ENCODE measurements at places on chromosomes 2 and 18.

DNA sequence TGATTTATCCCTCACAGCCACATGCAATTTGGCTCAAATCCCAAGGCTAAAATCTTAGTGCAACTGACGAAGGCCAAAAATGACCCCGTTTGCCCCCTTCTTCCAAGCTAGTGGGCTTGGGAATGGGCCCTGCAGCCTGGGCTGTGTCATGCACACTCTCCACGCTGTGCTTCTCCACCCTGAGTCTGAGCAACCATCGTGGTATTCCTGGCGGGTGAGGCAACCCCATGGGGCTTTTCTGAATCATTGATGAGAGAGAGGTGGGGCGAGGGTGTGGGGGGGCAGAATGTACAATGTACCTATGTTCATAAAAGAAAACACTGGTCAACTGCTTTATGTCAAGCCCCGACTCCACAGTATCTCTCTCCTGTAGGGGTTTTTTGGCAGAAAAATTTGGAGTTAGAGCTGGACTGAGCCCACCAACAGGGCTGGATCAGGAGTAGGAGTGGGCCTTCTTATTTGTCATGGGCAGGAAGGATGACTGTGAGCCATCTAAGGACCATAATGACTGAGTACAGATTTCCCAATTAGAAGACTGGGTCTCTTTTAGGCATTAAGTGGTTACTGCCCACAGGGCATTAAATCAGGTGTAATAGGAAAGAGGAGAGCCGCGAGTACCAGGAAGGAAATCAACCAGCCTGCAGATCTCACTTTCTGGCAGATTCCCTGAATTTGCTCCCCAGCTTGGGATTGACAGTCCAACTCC lies 8.9 kb downstream of the SULT1C2 start:
- no peak for DNase-seq

GRCh38 chr2:167964650-167965413 lies 282.6 kb downstream of the STK39 start:
- DNase-seq = no peak

DNA sequence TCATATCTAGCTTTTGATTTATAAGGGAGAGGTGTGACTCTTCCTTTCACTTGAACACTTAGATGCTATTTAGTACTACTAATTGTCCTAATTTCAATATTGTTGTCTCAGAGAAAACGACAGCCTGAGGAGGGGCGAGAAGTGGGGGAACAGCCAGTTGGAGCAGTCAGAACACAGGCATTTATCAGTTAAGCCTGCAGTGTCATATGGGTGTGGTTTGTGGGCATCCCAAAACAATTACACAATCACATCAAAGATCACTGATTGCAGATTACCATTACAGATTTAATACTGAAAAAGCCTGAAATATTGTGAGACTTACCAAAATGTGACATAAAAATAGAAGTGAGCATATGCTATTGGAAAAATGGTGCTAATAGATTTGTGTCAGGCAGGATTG lies 15.8 kb downstream of the TMEM131 start:
- DNase-seq = no peak

DNA sequence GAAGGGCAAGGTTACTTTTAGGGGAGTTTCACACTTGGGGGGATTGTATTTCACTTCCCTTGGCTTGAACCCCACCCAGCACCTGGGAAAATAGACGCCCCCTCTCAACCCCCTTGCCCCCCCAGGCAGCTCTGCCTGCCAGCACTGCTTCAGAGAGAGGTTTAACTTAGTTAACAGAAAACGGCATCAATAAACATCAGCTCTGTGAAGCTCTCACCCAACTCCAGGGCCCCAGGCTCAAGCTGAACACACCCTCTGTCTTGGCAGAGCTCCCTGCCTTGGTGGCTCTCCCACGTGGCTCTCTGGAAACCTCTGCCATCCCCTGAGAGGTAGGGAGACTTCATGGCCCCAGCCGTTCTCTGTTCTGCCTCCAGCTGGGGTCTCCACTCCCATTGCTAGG lies 244.1 kb downstream of the ACKR3 start:
- DNase-seq = no peak

GRCh38 chr2:3023531-3023930 lies 354.1 kb downstream of the EIPR1 start:
- DNase-seq = no peak

DNA sequence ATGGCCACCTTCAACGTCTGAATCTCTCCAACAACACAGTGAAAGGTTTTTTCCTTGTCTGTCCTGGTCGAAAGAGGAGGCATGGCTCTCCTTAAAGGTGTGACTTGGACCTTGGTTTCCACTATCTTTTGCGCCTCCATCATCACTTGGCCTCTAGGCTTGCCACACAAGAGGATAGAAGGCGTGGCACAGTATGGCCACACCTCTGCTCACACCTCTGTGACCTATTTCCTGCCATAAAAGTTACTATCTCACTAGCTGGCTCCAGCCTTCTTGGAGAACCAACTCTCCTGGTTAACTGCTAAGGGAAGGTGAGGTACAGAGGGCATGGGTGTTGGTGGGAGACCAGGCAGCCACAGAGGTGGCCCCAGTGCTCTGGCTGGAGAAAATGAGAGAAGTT lies 165.9 kb downstream of the UXS1 start:
- DNase-seq = no peak

- DNase-seq = no peak
These were observed 76.9 kb upstream of the NRXN1 start for GRCh38 chr2:51108794-51109193.

DNA sequence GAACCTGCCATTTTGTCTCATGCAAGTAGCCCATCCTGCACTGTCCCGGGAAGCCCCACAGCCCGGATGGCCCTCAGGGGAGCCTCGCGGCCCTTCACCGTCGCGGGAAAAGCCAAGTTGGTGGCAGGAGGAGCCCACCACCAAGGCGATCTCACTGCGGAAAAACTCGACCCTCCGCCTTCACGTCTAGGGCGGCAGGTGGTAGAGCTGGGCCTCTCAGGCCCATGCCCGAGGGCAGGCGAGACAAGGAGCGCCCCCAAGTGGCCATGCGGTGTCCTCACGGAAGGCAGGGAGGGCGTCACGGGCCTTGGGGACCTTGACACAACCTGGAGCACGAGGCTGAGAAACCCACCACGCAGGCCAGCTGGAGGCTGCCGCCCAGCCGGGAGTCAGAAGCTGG lies 34.8 kb upstream of the SKA1 start:
- DNase-seq = no peak

DNA sequence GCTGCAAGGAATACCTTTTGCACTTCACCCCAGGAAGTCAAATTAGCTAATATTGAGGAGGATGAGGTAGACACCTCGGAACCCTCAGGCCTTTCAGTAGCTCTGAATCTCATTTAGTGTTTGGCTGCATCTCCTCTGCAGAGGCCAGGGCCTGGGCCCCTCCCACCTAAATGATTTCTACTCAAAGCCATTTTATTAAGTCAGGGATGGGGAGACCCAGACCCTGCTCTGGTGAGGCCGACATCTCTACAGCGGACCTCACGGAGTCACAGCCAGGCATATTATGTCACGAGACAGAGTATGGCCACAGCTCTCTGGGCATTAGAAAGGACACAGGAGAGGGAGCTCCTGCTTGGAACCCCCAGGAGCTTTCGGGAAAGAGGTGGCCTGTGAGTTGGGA lies 305.5 kb downstream of the ALK start:
- DNase-seq = no peak

- no peak for DNase-seq
These were observed 19.3 kb downstream of the TTC39C start for GRCh38 chr18:24033641-24034412.

- no peak for DNase-seq
These were observed 32.7 kb downstream of the NEMP2 start for GRCh38 chr2:190501702-190502407.
